ENCODE measurements at places on chromosomes 6 and 20. TPM values are rescaled to one million over a fixed set of nuclear protein-coding genes. Genes with fewer than 3 reads are reported as not detected.
A peak's percentile ranks its signal among the peaks of the same experiment; 100 is the strongest.

DNA sequence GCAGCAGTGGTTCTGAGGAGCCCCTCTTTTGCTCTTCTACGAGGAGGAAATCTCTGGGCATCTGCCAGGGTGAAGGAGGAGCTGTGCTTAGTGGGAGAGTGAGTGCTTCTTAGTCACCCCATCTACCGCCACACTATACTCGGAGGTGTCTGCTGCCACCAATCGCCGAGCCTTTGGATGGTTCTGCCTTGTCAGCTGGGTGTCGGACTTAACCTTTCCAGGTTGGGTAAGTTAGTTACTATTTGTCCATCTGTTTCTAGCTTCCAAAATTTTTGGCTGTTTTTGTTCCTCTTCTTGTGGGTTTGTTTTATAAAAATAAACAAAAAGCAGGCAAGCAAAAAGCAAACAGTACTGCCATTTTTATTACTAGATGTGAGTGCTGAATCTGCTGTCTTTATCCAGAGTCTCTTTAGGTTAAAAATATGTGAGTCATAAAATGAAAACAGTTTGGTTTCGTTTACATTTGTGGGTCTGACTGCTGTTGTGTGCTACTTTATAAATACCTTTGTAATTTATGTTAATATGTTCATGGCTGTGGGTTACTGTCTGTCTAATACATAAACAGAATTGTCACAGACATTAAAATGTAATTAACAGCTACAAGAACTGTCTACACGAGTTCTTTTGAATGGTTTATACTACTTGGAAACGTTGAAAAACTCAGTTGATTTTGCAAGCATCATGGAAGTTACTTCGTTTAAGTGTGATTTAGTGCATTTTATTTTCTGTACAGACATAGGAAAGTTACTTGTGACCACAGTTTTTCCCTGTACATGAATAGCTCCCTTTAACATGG, 89.2 kb downstream of the ARID1B start:
- DNase-seq, result peak; percentile 64

DNA sequence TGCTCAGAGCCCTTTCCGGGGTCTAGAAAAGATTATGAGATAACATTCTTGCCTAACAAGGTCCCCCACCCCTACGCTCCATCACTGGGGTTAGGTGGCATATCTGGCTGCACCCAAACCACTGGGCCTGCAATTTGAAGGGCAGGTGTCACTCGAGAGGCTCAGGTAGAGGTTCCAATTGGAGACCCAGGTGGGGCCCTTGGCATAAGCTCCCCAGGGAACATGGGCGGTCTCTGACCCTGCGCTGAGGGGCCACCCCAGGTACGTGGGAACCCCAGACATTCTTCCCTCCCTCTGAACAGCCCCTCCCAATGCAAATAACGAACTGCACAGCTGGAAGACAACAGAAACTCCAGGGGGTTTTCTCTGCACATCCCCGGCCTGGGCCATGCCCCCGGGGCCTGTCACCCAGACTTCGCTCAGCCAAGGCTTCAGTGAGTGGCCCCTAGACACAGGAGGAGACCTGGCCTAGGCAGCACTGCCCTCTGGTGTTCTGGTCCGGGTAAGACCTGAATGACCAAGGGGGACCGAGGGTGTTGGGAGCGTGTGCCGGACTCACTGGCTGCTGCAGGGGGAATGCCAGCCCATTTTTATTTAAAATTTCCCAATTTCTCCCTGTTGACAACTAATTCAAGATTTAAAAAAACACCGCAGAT, 47.5 kb downstream of the DSTN start:
- DNase-seq, result no peak

DNA sequence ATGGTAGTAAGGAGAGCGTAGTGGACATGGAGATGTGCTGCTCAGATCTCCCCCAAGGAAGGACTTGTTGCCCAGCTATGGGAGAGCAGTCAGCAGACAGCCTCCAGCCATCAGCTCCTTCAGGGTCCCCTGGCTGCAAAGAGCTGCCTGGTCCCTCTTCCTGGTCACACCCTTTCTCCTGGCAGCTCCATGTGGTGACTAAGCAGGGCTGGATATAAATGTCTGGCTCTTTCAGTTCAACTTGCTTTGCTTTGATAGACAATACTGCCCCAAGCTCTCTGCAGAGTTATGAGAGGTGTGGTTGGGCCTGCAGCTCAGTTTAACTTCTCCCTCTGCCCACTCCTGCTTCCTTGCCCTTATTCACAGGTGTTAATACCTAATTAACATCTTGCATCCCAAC, 64.1 kb upstream of the DDR1 start:
- DNase-seq, result peak; percentile 83

- no peak for DNase-seq
Measured at GRCh38 chr20:34712525-34713192, 8.5 kb downstream of the TP53INP2 start.

DNA sequence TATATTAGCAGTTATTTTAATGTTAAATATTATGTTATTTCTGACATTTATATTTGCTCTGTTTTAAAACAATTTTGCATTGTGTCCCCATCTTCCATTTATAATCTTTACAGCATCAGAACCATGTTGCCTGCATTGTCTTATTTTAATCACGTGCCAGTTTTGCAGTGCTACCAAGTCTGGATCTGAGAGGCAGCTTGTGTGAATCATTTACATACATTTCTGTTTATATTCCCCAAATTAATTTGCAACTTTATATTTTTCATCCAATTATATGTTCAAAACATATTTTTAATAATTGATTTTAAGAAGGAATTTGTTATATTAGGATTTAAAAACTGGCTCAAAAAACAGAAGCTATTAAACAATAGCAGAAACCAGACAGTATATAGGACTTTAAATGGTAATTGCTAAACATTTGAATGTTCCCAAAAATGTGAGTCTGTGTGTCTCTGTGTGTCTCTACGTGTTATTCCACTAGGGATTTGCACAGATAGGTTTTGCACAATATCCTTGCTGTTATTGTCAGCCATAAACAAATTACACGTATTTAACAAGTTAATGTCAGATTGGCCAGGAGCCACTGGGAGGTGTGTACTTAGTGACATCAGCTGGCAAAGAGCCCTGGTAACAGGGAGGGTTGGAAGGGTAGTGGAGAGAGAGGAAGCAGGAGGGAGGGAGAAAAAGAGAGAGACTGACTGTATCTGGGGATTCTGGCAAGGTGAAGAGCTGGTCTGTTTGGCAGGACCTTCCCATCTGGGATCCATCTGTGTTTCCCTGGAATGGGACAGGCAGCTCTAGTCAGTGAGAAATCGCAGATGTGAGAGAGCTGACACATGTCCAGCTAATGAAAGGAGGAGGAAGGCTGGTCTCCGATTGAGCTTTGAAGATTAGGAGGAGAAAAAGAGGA, 72.1 kb downstream of the CBFA2T2 start:
- peak; percentile 91 for DNase-seq

- no peak for DNase-seq
Measured at GRCh38 chr6:34238585-34239499, 2.2 kb downstream of the HMGA1 start.

DNA sequence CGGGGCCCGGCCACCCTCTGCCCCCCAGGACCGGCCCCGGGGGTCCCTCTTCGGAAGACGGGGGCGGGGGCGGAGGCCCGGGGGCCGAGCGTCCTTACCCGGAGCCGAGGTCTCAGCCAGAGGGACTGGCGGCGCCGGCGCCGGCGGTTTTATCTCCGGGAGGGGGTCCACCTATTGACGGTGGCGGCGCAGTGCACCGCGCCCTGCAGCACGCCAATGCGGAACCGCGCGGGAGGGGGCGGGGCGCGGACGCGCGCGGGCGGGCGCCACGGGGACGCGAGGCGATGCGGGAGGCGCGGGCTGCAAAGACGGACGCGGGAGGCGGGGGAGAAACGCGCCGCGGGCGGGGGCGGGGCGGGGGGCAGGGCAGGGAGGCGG, at the start of gene EEF1A2:
EEF1A2 (minus strand) TSS at position 124 of the 378 bp plus-strand sequence. CDS start 1,320 bp downstream, outside the sequence.
- DNase-seq, result no peak

GRCh38 chr6:39051399-39052122, 3.0 kb downstream of the GLP1R start:
- no peak for DNase-seq

GRCh38 chr6:27176096-27176495, 71.4 kb upstream of the PRSS16 start:
- DNase-seq, result peak; percentile 52

GRCh38 chr6:168313431-168314011, 6.1 kb downstream of the DACT2 start:
- no peak for DNase-seq

GRCh38 chr20:47878601-47879027, 93.3 kb upstream of the SULF2 start:
- DNase-seq, result no peak

GRCh38 chr6:4486568-4487315, 289.5 kb upstream of the CDYL start:
- DNase-seq, result peak; percentile 26

DNA sequence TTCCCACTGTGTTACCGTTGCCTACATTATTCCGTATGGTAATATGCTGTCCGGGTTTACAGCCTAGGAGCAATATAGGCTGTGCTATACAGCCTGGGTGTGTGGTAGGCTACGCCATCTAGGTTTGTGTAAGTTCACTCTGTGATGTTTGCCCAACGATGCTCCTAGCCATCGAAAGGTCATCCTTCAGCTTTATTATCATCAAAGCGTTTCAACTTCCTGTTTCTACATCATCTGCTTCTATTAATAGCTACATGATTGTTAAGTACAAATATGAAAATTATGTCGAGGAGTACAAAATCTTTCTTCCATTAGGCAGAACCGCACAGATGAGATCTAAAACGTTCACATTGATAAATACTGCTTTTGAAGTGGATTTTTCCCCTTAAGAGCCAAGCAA, 69.9 kb downstream of the PPP1R14C start:
- DNase-seq, result peak; percentile 27

GRCh38 chr20:32648761-32649650, 24.7 kb downstream of the C20orf203 start:
- no peak for DNase-seq

- DNase-seq, result no peak
Measured at GRCh38 chr6:90080876-90081481, 186.7 kb downstream of the GJA10 start.

DNA sequence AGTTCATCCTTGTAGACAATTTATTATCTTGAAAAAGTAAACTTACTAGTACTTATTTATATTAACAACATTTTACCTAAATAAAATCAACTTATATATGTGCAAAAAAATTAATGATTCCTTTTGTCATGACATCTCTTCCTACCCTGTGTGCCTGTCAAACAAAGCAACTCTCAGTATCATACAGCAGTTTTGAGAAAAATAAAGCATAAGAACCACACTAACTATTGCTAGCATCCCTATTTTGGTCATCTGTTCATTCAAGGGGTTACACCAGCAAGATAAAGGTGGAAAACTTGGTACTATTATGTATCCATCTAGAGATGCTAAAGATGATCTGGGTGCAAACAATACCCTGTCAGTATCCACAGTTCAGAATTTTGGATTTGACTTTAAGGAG, 7.4 kb upstream of the HLA-DRB1 start:
- no peak for DNase-seq

The VSTM2L gene
- 0.66 TPM for polyA plus RNA-seq

The TSBP1 gene
- polyA plus RNA-seq, result not detected

The PRIM2 gene
- polyA plus RNA-seq, result 28.0 TPM

The HS3ST5 gene
- 0.02 TPM for polyA plus RNA-seq

The DYNLT2 gene
- 0.49 TPM for polyA plus RNA-seq

Measured in fibroblast of lung (primary cell).